AG09309 (cell line): ENCODE measurements at places on chromosomes 5 and 9.

DNA sequence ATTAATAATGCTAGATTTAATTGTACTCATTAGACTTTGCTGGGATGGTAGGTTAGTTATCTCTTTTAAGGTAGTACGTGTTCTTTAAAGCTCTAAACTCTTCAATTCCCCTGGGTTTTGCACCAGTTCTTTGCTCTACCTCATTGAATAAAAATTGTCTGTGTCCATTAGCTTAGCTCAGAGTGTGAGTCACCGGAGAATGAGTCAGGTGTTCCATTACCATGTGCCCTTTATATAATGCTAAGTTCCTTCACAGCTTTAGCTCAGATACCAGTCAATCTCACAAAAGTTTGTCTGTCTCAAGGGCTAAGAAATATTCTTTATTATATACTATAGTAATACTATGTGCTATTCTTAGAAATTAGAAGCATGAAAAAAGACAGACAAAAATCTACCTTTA lies 339.4 kb downstream of the PRELID2 start:
- DNase-seq, result peak; percentile 66

GRCh38 chr5:16842896-16843295 lies 93.2 kb downstream of the MYO10 start:
- no peak for DNase-seq

- DNase-seq, result no peak
Observed at GRCh38 chr9:92033307-92033706, 81.9 kb downstream of the SPTLC1 start.

DNA sequence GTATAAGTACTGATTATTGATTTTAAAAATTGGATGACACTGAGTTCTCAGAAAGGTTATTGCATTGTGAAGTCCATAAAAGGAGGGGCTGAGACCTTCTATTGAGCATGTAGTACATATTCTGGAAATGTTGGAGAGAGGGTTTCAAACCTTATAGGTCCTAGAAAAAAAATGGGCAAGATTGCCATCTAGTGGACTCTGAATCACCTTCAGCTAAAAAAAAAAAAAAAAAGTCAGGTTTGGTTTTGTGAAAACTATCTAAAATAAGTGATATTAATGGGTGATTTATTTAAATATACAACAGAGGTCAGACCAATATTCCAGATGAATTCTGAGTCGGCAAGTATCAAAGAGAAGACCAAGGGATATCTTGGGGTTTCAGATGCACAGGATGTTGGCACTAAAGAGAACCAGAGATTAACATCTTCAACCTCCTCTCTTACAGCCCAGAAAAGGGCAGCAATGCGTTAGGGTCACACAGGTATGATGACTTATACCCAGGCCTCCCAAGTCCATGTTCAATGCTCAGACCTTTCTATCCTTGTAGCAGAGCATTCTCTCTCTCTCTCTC lies 109.8 kb upstream of the NMUR2 start:
- DNase-seq, result no peak

GRCh38 chr9:36818965-36819870 lies 214.8 kb downstream of the PAX5 start:
- no peak for DNase-seq

GRCh38 chr5:152593388-152593787 lies 188.3 kb upstream of the NMUR2 start:
- no peak for DNase-seq

DNA sequence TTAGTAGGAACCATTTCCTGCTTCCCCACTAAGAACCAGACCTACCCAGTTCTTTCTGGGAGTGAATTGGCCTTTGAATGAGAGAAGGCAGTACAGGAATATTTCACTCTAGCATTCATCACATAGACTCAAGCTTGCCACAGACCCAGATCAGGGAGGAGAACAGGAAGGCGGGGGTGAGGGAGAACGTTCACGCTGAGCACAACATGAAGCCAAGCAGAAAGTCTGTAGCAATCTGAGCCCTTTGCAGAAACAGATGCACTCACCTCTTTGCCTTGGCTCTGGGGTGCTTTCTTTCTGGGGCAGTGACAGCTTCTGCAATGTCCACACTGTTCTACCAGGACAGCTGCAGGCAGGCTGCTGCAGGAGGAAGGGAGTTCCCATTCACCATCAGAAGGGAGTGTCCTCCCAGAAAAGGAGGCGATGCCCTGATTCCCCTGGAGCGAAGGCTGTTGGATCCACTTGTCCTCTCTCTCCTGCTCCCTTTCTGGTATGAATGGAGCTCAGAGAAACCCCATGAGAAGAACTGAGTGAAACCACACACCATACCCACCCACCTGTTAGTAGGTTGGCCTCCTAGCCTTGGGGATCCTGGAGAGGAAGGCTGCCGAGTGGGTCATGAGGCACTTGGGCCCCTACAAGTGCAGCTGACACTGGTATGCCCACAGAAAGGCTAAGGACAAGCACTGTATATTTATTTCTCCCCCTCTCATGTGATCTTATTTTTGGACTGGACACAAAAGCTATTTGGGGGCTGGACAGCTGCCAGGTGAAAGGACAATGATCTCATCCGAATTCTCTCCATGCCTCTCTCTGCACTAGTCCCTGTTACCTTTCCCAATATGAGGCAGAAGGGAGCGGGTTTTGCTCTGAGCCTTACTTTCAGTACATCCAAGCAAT lies 11.7 kb upstream of the FGF1 start:
- no peak for DNase-seq
